ENCODE measurements at places on chromosomes 3 and 15.

DNA sequence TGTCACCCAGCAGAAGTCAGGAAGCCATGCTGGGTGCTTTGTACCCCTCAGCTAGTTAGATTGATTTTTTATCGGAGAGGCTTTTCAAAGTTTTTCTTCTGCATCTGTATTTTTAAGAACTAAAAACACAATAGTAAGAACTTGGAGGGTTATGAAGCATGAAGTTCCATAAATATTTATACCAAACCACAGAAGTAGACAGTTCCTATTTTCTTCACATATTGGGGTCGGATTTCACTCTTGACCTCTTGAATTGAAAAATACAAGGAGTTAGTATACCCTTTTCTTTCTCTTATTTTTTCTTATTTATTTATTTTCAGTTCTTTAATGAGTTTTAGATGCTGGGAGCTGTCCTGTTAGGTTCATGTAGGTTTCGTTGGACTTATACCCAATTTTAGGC lies 35.1 kb downstream of the SLC25A26 start:
- DNase-seq = no peak

DNA sequence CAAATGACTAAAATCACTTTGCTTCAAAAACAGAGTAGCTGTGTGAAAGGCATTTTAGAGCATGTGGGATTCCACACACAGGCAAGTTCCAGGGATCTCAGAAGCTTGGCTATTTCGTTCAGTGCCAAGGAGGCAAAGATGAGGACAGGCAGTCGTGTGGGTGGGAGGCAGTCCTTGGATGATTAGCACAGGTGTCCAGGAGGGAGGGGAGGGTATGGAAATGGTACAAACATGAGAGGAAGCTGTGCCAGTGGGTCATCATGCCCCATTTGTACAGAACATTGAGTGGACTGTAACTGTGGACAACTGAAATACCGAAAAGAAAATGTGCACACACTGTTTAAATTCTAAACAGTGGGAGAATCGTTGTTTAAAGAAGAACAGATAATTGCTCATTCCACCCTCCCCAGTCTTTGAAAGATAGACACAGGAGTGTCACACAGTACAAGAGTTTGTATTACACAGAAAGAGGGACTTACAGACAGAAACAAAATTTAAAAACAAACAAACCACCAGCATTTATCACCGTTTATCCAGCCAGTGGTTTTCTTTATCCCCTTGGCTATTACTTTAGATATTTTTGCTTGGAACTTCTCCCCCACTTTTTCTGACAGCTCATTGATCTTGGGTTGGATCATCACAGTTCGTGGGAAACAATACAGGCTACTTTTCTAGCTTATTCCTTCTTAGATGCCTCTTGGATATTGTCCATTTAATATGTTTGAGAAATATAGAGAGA lies 122.9 kb downstream of the GREM1 start:
- no peak for DNase-seq

DNA sequence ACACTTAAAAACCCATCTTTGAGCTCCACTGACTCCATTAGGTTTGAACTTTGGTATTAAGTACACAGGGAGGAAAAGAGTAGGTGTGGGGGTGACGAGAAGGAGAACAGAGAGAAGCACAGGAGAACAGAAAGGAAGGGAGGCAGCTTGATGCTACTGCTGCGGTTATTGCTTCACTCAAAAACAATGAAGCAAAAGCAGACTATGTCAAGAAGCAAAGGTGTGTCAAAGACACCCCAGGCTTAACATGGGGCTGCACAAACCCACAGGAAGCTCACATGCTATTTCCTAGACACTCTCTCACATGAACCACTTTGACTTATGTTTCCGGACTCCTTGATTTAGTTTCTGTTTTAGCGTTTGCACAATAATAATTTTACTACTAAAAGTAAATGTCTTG lies 961.0 kb upstream of the CFAP20DC start:
- peak; percentile 85 for DNase-seq

DNA sequence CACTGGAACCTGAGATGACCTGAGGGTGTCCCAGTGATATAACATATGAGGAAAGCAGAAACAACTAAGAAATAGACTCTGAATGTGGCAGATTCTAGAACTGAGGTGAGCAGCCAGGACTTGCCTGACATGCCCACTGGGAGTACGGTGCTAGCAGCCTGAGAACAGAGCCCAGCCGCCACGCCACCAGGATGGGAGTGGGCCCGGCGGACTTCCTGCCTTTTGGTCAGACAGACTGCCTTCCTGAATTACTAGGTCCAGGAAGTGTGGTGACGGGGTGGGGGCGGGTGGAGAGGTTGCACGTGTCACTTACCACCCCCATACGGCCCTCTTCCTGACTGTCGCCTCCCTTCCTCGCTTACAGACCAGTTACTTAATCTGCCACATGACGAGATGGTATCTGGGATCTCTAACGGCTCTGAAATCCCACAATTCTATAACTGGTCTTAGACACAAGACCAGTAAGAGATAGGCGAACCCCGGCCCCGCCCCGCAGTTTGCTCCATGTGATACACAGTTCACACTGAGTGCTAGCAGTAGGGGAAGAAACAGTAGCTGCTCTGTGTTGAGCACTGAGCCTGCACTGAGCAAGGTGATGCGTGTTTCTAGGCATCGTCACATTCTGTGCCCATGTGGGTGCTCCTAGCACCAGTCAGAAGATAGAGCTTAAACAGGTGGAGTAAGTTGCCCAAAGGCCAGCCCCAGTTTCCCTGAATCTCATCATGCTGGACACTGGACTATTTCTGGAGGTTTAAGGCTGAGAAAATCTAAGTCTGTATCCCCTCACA lies 95.7 kb downstream of the CPN2 start:
- DNase-seq = peak; percentile 63

Data from activated CD8-positive, alpha-beta T cell treated with anti-CD3 and anti-CD28 coated beads, Interleukin-2, amount 10 ng/mL, durations not matched to agents 7 days and 5 days (primary cell).